ENCODE measurements at places on chromosomes 2 and 18.

DNA sequence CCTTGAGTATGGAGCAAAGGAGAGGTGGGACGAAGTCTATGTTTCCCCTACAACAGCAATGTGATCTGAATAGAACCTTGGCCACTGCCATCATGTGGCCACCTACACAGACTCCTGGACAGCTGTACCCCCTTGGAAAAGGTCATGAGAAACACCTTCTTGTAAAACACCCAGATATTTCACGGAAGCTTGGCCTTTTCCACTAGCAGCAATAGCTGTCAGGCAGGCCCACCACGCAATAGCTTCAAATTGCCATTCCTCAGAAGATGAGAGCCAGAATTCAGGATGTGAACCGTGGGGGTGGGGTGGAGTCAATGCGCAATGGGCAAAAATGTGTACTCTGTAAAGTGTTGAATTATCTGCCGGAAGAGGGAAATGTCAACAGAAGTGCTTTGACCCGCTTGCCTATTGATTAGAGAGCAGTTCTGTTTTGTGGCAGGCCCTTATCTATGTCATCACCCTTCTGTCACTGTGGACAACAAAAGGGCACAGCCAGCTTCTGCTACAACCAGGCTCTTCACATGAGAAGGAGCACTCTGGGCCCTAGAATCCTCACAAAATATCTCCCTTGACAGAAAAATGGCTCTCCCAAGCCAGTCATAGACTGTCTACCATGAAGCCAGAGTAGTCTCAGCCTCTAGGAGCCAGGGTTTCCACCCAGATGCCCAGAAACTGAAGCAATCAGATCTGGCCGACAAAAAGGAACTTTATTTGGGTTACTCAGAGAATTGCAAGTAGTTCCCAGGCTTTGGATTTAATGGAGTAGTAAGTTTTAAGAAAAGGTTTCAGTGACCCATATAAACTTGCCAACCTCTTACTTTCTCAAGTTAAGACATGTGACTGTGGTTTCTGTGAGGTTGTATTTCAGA lies 9.5 kb downstream of the INPP1 start:
- no peak for DNase-seq

- DNase-seq: no peak
Measured at GRCh38 chr2:158189526-158189925, 87.8 kb downstream of the UPP2 start.

- no peak for DNase-seq
Measured at GRCh38 chr18:57088883-57089282, 58.0 kb upstream of the BOD1L2 start.

DNA sequence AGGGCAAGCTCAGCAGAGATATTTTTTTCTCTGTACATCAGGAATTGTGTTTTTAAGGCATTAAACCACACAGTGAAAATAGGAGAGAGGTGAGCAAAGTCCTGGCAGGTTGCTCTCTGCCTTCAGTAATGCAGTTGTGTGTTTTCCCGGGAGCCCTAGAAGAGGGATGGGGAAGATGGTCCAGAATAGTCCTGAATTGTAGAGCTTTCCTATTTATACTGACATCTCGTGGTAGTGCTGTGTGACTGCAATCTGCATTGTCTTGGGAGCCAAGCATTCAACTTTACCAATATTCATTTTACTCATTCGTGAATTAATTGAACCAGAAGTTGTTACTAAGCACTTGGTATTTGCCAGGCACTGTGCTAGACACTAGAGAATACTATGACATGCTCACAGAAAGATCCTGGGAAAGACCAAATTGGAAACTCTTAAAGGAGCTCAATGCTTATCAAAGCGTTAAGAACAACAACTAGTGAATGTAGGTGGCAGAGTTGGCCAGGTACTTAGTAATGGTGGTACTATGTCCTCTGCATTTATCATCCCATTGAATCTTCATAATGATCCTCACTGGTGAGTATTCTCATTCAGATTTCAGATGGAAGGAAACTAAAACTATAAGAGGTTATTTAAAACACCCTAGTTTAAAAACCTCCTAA lies 214.6 kb downstream of the TRIB2 start:
- no peak for DNase-seq

GRCh38 chr2:55017880-55018279 lies 32.4 kb downstream of the RTN4 start:
- DNase-seq: no peak

- DNase-seq: no peak
Measured at GRCh38 chr2:217228732-217229131, 368.9 kb upstream of the TNP1 start.

- peak; percentile 39 for DNase-seq
Measured at GRCh38 chr18:49898421-49898820, 85.1 kb upstream of the ACAA2 start.

Measured in activated naive CD8-positive, alpha-beta T cell treated with anti-CD3 and anti-CD28 coated beads for 36 hours (primary cell).